ENCODE measurements at places on chromosomes 3 and 15.

GRCh38 chr3:123695731-123696640, 111.1 kb upstream of the HACD2 start:
- no peak for DNase-seq

GRCh38 chr15:96330450-96331143, at the start of gene NR2F2:
TSS of gene NR2F2 (plus strand) at chr15:96330700. CDS start at chr15:96332106, 1,406 bp downstream.
- peak; percentile 98 for DNase-seq

DNA sequence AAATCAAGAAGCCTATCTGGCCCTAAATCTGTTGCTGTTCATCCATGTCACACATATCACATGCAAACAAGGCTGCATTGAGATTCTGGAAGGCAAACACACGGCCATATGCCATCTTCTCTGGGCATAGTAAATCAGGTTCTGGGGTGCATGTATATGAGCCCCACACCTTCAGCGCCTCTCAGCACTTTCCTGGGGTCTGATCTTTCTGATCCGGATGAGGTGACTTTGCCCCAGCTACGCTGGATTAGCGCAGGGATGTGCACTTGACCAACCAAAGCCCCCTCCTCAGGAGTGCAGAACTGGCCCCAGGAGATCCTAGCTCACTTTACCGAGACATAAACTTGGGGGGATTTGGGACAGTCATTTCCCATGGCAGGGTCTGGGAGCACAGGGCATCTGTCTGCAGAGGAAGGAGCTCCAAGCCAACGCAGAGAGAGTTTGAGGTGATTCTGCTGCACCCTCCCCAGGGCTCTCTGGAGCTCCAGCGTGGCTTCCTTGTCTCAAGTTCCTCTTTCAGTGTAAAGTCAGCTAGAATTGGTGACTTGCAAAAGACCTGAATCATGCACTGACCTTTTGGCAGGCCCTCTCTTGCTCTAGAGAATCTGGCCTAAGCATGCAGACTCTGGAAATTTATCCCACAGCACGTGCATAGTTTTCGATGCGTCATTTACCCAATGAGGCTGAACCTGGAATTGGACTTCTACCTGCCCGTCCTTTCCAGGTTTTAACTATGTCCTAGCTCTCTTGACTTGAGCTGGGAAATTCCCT, 63.5 kb upstream of the KLF13 start:
- DNase-seq = peak; percentile 52

DNA sequence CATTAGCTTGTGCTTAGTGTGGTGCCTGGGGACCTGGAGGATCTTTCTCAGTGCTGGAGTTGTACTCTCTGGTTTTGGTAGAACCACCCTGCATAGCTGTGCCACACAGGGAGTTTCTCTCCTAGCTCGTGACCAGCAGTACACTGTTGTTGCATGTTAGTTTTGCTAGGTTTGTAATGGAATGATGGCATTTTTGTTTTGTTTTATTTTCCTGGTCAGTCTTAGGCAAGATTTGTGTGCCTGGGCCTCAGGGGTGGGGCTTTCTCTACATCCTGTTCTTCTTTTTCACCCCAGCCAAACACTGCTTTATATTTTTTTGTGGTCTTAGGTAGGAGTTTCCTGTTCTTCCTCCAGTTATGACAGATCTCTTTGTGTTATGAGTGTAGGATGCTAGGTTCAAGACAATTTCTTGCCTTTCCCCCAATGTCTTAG, 534.5 kb upstream of the KCNMB2 start:
- DNase-seq = no peak

GRCh38 chr3:82474711-82475110, 713.3 kb upstream of the GBE1 start:
- no peak for DNase-seq

DNA sequence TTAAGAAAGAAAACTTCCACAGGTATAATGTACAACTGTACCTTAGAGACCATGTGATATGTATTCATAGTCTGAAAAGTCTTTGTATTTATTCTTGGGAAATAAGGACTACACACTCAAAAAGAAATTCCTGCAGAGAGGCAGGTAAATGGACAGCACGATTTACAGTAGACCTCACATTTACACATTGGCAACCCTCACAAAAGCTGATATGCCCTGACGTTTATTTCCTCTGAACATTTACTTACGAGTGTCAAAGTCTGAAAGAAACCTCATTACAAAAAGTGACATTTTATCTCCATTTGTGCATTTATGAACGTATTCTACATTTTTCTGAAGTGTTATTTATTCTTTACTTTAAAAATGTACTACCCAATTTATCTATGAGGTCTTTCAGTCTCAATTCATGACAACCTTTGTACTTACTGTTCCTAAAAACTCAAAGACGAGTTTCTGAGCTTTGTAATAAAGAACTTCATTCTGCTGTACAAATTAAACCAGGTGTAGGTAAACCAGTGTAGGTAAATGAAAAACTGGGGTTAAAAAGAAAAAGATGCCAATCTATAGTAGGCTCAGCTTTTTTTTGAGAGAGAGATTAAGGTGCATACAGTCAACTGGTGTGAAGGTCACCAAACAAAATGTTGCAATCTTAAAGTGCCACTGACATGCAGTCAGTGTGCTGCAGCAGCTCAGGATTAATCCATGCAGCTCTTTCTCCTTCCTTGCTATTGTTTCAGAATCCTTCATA, 44.3 kb downstream of the THRB start:
- DNase-seq = no peak

GRCh38 chr15:26395624-26396023, 377.2 kb downstream of the GABRB3 start:
- no peak for DNase-seq

- peak; percentile 69 for DNase-seq
Observed at GRCh38 chr3:150259526-150260397, 148.3 kb upstream of the TSC22D2 start.

DNA sequence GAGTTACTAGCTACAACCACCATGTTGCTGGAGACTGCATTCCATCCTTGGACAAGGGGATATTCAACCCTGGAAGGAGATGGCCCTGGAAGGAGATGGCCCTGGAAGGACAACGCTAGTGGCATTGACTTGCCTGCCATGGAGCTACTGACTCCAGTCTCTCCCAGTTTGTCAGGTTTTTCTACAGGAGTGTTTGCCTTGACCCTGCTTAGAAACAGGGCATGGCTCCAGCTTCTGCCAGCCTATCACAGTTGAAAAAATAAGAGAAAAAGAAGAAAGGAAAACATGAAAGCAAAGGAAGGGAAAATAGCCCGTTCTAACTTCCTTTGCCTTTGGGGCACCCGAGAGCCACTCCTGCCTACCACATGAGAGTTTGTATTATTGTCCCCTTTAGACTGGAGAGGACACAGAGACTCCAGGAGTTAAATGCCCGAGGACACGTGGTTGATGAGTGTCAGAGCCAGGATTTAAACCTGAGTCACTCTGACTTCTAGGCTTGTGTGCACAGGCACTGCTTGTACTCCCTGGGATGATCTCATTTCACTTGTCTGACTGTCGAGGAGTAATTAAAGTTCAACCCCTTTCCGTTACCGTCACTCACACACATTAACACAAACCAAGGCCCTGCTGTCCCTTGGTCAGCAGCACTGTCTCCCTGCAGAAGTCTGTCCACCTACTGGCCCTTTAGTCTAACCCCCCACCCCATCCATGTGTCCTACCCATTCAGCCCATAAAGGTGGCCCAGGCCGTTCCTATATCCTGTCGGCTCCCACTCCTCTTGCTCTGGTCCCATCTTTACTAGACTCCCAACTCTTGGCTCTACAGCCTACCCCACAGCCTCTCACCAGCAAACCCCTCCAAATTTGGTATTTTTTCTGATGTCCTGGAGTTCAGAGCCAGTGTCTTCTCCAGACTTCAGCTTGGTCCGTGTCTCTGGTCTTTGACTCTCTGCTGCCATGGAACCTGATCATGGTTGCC, 46.1 kb downstream of the C2CD4A start:
- DNase-seq = peak; percentile 77

DNA sequence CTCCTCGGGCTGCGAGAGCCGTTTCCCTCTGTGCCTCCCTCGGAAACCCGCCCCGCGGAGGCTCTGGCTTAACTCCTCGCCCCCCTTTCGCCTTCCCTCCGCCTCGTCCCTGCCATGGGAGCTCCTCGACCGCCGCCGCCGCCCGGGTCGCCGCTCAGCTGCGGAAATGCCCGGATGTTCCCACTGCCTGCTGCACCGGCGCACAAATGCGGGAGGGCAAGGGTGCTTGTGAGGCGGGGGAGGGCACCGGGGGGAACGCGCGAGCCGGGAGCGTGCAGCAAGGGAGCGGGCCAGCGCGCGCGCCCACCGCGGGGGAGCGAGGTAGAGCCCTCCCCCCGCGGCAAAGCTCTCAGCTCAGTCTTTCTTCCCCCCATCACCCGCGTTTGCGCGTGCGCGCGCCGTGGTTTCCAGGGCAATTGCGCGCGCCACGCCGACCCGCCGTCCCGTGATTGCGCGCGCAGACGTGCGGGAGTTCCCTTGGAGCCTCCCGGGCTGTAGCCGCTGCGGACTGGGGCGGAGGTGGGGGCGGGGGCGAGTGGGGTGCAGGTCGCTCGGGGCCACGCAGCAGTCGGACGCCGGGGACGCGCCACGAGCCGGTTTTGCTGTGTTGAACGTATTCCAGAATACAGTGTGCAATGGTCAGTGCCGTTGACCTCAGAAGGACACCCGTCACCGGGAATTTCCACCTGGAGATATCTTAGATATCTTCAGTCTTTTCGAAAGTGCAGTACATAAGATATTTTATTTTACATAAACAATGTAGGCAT, at the start of gene DMXL2:
TSS of gene DMXL2 (minus strand) at position 168 of the 767 bp plus-strand sequence. CDS start 226 bp downstream, outside the sequence.
- DNase-seq = peak; percentile 79

- DNase-seq = no peak
Observed at GRCh38 chr15:99275525-99276128, 24.3 kb downstream of the LRRC28 start.

- DNase-seq = no peak
Observed at GRCh38 chr3:195213639-195214315, 57.2 kb downstream of the XXYLT1 start.

DNA sequence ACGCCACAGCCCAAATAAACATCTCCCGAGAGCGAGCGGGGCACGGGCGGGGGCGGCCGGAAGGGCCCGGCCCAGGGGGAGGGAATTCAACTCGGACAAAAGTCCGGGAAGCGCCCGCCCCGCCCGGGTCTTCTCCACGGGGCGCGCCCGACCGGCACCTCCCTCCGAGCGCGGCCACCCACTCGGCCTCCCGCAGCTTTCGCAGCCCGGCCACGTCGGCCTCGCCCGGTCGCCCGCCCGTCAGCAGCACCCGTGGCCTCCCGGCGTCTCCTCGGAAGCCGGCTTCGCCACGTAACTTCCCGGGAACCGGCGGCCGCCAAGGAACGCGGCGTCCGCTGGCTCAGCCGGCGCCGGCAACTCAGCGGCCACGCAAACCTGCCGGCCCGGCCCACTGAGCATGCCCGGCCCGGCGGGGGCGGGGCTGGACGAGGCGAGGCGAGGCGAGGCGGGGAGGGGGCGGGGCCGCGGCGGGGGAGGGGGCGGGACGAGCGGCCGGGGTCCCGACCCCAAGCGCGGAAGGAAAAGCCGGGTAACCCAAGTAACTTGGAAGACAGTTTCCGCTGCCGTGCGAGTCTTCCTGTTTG, at the start of gene TJP1:
TSS of gene TJP1 (minus strand) at position 369 of the 584 bp plus-strand sequence. CDS start 440 bp downstream, outside the sequence.
- DNase-seq = peak; percentile 62

All from fibroblast of the aortic adventitia (primary cell).